ENCODE measurements at places on chromosomes 4 and X. TPM values are rescaled to one million over a fixed set of nuclear protein-coding genes. Genes with fewer than 3 reads are reported as not detected.

- H3K4me1 ChIP-seq, result no peaks in the 10 kb centered on the region
- no peaks in the 10 kb centered on the region for H3K36me3 ChIP-seq
- H3K27ac ChIP-seq, result no peak overlapping the region
- no peak overlapping the region for H3K4me3 ChIP-seq
- H3K27me3 ChIP-seq, result no peaks in the 10 kb centered on the region
- no peak for DNase-seq
These were observed 55.4 kb upstream of the DHX15 start for GRCh38 chr4:24639714-24640113.

The LRRC66 gene
- total RNA-seq, result 0.41 TPM

The DNAAF6 gene
- not detected for total RNA-seq

- H3K4me3 ChIP-seq, result no peak overlapping the region
- no peak for DNase-seq
- H3K27me3 ChIP-seq, result no peaks in the 10 kb centered on the region
- peaks cover 19% of the 10 kb centered on the region for H3K4me1 ChIP-seq
These were observed 121.4 kb upstream of the GATB start for GRCh38 chr4:151882072-151882803.

The MAGEE2 gene
- total RNA-seq, result not detected

GRCh38 chr4:182449930-182450439, 206.8 kb downstream of the TENM3 start:
- no peaks in the 10 kb centered on the region for H3K36me3 ChIP-seq
- DNase-seq, result no peak
- no peak overlapping the region for H3K27ac ChIP-seq
